ENCODE measurements at places on chromosomes 5 and 9.

DNA sequence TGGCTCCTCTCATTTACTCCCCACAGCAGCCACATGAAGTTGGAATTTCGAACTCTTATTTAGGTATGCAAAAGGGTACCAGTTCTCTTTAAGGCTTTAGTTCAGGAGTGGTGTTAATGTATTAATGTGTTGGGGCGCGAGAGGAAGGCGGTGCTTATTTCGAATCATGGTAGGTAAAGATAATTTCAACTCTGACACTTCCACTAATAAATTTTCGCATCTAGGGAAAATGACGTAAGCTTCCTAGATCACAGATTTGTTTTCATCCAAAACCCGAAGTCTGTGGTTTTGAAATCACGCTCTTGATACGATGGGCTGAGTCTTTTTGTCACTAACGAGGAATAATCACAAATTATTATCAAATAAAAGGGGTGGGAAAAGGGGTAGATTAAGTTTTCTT lies 681 bp downstream of the PPWD1 start:
- no peak for DNase-seq

DNA sequence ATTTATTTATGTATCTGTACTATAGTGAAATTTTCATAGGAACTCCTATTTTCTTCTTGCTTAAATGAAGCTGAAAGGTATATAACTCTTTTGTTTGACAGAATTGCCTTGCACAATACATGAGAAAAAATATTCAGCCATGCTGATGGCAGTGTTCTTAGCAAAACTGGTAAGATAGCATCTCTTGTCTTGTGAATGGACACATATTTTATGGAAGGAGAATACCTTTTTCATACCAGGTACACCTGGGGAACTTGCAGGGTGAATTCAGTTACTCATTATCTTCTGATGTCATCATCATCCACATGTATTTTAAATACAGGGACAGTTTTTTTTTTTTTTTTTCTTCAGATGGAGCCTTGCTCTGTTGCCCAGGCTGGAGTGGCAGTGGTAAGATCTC lies 49.4 kb downstream of the MAMDC2 start:
- no peak for DNase-seq

DNA sequence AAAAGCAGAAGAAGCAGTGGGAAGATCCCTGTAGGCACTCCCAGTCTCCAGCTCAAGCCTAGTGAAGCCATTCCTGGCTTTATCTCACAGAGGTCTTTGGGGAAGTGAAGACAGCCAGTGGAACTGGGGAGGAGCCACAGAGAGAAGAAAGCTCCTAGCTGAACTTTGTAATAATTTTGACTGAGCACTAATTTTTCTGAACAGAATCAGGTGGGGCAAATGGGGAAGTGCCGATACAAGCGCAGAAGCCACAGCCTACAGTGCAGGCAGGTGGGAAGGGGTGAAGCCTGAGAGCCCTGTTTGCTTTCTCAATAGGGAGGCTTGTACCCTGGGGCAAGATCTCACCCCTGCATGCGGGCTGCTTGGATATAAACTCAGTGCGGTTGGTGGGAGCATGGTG lies 48.4 kb upstream of the SNAPC3 start:
- no peak for DNase-seq

DNA sequence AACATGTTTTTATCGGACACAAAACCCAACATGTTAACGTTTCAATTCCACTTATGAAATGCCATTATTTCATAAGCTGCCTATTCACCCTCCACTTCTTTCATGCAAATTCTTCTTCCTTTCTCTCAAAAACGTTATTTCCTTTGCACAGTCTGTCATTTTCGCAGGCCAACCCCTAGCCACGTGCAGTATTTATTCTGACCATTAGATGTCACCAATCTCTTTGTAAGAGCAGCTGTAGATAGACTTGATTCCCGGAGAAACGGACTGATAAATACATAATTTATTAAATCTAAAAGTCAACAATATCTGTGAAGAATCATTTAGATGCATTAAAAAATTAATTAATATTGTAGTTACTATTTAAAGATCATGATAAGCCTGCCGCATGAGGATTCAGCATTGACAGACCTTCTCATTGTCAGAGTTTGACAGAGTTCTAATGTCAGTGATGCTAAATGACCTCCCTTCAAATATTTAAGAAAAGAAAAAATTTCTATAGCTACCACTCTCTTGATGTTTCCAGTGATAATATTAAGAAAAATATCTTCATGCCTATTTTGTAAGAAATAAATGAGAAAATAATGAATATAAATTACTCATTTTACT lies 933.6 kb downstream of the CDH12 start:
- DNase-seq, result no peak

DNA sequence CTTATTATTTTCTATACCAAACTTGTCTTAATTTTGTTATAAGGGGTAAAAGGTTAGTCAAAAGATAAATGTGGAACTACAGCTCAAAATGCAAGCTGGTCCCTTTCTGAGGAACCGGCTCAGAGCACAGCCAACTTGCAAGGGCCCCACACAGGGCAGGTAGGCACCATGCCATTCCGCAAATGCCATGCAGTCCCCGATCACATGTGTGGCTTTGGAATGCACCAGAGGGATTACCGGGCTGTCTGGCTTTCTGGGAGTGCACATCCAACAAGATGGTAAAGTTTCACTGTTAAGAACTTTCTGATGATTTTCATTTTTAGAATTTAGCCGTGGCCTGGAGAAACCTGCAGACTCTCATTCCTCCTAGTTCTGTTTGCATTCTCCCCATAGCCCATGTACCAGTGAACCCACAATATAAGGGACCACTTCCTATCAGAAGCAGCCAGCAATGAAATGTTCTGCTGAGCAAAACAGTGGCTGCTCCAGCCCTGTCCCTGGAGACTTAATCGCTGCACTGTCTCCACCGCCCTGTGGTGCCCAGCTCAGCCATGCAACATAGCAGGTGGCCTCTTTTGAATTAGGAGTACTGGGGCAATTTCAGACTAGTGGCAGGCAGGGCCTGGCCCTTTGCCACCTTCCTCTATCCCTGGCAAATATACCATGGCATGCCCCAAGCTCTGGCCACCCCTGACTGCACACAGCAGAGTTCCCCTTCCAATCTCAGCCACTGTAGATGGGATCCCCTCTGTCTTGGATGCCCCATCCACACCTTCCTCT lies 11.4 kb downstream of the SHB start:
- no peak for DNase-seq

DNA sequence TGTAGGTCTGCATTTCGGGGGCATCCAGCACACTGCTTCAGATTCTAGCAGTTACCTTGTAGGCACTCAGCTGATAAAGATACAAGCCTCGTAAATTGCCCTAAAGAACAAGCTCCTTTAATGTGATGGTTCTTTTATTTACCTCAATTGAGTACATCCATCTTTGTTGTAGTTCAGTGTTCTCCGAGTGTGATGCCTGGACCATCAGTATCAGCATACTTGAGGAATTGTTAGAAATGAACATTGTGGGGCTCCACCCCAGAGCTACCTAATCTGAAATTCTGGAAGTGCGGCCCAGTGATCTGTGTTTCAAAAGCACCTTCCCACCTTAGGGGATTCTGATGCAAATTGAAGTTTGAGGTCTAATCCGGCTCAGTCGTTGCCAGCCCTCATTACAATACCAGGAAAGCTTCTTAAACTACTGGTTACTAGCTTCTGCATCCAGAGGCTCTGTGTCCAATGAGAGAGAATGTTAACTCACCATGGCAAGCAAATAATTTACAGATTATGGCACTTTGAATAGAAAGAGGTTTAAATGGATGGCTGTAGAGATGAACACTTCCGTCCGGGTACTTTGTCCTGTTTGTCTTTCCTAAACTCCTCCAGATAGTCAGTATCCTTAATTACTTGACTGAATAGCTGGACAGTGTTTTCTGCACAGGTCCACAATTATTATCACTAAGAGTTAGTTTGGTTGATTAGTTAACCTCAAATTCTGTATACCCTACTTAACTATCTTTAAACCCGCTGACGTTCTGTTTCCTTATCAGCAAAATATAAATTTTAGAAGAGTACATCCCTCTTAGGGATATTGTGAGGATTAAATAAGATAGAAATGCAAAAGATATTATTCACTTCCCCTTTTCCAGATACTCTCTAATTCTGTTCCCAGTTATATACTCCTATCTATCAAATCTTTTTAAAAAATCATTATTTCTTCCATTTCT lies 47.9 kb downstream of the RAI14 start:
- DNase-seq, result no peak

DNA sequence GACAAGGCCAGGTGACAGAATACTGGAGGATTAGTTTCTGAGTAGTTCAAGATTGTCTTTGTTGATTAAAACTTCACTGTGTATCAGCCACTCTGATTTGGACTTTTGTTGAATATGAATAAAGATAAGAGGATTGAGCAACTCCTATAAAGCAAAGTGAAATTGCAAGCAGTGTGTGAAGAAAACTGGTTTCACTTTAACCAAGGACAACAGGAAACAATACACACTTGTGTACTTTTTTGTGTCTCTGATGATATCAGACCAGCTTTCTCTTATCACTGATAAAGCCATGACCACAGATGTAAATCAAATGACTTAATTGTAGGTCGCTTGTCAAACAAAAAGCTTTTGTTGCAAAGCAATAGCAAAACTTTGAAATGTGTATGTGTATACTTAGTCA lies 268.6 kb downstream of the FER start:
- no peak for DNase-seq

GRCh38 chr5:146302406-146302805 lies 36.2 kb upstream of the POU4F3 start:
- no peak for DNase-seq

DNA sequence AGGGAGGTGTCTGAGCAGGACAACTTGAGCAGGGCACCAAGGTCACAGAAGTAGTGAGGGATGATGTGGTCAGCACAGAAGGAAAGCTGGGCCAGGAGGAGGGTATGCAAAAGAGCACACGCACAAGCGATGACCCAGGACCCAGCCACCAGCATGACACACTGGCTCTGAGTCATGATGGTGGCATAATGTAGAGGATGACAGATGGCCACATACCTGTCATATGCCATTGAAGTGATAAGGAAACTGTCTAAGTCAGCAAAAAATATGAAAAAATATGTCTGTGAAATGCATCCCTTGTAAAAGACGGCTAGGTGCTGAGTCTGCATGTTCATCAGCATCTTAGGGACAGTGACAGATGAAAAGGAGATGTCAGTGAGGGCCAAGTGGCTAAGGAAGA lies 380 bp downstream of the OR1J1 start:
- no peak for DNase-seq

GRCh38 chr9:20238921-20239320 lies 383.4 kb downstream of the MLLT3 start:
- DNase-seq, result no peak

GRCh38 chr9:101751895-101752294 lies 13.4 kb upstream of the GRIN3A start:
- DNase-seq, result no peak

DNA sequence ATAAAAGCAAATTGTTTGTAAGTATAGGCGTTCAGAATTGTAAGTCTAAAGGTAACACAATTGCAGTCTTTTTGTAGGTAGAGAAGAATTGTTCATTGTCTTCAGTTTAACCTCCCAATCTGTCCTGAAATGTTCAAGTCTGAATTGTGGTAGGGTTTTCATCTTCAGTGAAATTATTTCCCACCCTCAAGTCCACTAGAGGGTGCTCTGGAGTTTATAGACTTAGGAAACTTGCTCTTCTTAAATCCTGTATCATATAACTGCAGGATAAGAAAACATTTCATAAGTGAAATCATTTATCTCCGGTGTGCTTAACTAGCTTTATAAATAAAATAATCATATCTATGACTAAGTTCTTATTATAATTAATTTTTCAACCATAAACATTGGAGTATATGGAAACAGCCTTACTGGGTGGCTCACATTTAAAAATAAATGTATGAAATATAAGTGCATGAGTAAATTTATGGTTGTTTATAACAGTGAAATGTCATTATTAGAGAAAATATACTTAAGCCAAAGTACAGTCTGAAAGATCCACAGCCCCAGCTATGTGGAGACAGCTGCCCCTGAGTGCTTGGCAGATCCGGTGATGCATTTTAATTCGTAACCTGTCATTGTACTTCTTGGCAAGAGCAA lies 182.4 kb upstream of the OTULINL start:
- no peak for DNase-seq

DNA sequence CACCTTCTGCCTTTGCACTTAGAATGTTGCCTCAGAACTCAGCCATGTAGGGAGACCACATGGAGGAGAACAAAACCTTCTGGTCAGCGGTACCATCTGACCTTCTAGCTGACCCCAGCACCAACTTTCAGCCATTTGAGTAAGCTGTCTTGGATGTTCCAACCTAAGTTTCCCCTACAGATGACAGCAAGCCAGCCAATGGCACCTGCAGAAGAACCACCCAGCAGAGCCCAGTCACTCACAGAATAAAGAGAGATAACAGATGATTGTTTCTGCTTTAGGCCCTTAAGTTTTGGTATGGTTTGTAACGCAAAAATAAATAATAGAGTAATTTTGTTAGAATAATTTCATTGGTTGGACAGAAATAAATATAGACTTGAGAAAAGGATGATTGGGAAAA lies 10.4 kb downstream of the DNAH5 start:
- no peak for DNase-seq

DNA sequence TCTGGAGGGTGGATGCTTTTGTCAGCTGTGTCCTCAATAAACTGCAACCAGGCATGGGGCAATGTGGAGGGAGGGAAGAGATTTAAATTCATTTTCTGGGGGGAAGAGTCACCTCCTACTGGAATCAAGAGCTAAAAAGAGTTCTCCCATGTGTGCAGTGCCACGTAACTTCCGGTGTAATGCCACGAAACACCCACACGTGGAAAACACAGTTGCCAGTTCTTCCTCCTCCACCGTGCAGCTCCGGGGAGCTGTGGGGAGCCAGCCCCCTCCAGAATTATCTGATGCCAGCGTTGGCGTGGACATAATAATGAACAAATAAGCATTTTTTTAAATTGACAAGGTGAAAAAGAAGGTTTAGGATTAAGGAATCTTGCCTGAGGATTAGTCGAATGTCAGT lies 32.1 kb upstream of the MED10 start:
- no peak for DNase-seq

GRCh38 chr9:127519301-127520166 lies 68.2 kb downstream of the LRSAM1 start:
- DNase-seq, result peak; percentile 71

- DNase-seq, result no peak
These were observed 120.6 kb downstream of the LHFPL2 start for GRCh38 chr5:78527925-78528324.

DNA sequence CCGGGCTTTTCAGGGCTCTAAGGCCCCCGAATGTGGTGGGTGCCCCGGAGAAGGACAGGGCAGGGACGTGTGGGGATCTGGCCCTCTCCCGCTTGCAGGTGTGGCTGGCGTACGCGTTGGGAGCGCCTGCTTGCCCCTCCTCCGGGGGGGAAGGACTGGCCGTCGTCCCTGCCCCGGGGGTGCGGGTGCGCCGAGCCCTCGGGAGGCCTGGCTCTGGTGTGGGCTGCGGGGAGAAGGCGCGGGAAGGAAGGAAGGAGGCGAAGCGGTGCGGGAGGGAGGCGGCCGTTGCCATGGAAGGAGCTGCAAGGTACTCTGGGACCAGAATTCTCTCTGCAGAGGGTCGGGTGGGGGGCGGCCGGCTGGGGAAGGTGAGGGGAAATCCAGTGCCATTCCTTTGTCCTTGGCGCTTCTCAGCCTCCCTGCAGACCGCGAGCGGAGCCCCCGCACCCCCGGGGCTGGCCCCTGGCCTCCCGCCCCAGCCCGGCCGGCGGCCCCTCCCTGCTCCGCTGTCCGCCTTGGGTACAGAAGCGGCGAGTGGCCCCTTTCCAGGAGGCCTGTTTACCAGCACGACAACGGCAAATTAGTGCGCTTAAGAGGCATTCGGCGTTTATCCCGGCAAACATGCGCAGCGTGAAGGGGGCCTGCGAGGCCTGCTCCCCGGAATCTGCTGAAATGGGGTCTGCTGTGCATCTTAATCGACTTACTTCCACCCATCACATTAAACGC lies 67.1 kb upstream of the UNC5A start:
- DNase-seq, result no peak

GRCh38 chr9:92723801-92724323 lies 40.8 kb downstream of the BICD2 start:
- no peak for DNase-seq
